A549 (cell line): ENCODE measurements at places on chromosomes 13 and 19.
A peak's percentile ranks its signal among the peaks of the same experiment; 100 is the strongest.

DNA sequence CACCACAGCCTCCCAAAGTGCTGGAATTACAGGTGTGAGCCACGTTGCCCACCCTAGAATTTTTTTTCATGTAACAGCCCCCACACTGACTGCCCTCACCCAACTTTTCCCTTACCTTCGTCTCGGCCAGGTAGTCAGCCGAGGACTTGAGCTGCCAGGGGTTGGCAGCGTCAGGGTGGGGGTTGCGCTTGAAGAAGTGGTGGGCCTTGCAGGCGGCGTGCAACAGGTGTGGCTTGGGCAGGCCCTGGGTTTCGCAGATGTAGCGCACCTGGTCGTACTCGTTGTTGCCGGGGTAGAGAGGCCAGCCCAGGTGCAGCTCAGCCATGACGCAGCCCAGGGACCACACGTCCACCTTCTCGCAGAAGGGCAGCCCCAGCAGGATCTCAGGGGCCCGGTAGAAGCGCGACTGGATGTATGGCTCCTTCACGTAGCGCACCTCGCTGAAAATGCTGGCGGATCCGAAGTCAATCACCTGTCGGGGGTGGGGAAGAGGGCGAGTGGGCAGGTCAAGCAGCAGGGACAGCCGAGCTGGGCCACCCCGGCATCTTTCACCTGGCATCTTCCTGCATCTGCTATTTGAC lies 6.2 kb downstream of the HIPK4 start:
- DNase-seq, result no peak

DNA sequence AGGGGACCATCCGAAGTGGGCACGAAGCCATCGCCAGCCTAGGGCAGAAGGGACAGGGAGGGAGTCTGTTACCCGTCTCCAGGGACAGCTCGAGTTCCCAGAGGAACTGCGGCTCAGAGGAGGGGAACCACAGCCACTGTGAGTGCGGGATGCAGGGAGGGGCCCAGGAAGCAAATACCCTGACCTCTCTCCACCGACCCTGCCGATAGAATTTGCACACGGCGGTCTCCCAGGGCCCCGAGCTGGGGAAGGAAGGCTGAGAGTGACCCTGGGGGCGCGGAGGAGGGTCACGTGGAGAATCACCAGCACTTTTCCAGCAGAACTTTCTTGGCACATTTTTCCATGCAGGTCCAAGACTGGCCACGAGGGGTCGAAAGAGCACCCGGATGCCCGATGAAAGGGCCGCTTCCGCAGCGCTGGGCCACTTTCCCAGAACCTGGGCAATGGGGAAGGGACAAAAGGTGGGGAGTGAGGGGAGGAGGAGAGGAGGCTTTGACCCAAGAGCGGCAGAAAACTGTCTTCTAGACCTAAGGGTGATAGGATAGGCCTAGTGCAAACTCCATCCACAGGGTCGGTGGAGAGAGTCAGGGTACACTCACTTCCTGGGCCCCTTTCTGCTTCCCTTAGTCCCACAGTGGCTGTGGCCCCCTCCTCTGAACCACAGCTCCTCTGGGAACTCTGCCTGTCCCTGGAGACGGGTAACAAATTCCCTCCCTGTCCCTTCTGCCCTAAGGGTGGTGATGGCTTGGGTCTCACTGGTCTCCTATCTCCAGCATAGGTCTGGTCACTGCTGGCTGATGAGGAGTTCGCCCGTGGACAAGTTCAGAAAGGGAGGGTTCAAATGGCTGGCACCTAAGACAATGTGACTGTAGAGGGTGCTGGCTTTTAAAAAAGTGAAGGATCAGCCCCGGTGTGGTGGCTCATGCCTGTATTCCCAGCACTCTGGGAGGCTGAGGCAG lies 5.3 kb upstream of the GPR4 start:
- peak; percentile 81 for DNase-seq

- DNase-seq, result no peak
Observed at GRCh38 chr19:29188289-29189032, 24.5 kb downstream of the UQCRFS1 start.

DNA sequence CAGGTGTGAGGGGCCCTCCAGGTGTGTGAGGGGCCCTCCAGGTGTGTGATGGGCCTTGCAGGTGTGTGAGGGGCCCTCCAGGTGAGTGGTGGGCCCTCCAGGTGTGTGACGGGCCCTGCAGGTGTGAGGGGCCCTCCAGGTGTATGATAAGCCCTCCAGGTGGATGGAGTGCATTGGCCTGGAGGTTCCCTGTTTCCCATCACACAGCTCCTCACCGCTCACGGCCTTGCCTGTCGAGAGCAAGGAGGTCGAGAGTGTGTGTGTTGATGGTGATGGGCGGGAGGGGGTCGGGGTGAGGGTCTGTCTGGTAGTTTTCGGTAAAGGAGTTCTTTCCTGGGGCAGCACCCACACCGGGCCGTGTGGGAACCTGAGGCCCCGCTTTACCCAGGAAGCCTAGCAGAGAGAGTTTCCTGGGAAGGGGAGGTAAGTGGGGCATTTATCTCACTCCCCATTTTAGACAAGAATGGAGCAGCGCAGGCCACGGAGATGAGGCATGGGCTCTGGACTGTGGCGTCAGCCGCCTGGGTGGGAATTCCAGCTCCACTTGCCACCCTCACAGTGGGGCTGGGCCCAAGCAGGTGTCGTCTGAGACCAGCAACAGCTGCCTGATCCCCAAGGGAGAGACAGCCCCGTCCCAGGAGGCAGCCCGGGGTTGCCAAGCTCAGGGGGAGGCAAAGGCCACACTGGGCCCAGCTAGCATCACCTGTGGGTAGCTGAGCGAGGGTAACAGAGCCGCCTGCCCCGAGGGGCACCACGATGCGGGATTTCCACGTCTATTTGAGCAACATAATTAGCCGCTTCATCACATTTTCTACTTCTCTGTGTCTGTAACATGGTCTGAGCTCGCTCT lies 10.9 kb upstream of the GAS6 start:
- DNase-seq, result no peak

DNA sequence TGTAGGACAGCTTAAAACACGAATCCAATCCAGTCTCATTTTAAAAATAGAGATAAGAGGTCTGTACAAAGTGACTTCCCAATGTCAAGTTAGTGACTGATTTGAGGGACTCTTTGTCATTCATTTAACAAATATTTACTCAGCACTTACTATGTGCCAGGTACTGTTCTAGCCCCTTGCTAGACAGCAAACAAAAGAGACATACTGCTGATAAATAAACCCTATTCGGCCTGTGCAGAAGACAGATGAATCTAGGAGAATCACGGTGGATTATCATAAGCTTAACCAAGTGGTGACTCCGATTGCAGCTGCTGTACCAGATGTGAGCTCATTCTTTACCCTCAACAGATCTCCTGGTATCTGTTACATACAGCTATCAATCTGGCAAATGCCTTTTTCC lies 6.4 kb upstream of the ELF1 start:
- DNase-seq, result no peak

- no peak for DNase-seq
Observed at GRCh38 chr19:19074196-19074882, 10.5 kb downstream of the SLC25A42 start.

GRCh38 chr19:51422053-51422448 lies 4.6 kb upstream of the SIGLEC10 start:
- peak; percentile 80 for DNase-seq
